ENCODE measurements at places on chromosomes 12 and 14.

DNA sequence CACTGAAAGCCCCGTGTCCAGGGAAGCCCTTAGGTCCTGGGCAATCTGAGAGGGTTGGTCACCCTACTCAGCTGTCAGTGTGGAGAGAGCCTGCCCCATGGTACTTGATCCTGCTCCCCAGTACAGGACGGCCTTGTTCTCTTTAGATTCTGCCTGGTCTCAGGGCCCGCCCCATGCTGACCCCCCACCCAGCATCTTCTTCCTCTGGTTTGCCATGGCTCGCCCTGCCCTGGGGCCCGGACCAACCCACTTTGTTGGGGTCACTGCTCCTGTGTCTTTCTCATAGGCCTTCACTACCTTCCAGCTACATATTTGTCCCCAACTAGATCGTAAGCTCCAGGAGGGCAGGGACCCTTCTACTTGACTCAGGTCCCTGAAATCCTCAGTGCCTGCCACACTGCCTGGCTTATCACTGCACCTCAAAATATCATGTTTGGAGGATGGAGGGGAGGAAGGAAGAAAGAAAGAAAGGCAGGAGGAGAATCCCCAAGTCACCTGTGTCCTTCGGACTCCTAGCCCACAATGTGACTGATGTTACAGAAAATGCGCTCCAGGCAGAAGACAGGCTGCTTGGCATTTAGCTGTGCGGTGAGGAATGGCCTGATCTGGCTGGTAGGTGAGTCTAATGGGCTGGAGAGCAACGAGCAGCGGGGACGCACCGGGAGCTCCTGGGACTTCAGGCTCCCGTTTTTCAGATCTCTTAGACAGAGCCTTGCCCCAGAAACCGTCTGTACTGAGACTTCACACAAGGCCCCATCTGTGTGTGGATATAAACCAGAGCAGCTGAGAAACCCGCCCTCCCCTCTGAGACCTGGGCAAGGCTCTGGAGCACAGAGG lies 66.1 kb downstream of the C14orf132 start:
- DNase-seq, result no peak

DNA sequence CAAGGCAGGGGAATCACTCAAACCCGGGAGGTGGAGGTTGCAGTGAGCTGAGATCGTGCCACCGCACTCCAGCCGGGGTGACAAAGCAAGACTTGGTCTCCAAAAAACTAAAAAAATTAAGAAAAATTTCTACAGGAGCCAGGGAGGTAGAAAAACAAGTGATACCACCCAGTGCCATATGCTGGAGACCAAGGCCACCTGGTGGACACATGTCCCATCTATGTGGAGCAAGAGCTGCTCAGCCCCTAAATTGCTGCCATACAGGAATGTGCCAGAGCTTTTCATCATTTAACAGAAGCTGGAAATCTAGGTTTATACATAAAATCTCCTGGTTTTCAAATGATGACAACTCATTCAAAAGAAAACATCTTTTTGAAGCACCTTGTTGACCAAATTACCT lies 61.4 kb upstream of the ELK3 start:
- DNase-seq, result peak; percentile 5

GRCh38 chr14:28247491-28247890 lies 519.1 kb upstream of the FOXG1 start:
- no peak for DNase-seq

DNA sequence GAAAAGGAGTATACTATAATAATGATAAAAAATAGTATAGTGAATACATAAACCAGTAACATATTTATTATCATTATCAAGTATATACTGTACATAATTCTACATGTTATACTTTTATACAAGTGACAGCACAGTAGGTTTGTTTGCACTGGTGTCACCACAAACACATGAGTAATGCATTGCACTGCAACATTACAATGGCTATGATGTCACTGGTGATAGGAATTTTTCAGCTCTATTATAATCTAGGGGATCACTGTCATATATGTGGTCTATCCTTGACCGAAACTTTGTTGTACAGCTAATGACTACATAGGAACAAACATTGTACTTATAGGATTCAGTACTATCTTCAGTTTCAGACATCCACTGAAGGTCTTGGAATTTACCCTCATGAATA lies 165.8 kb upstream of the SYT1 start:
- DNase-seq, result no peak

DNA sequence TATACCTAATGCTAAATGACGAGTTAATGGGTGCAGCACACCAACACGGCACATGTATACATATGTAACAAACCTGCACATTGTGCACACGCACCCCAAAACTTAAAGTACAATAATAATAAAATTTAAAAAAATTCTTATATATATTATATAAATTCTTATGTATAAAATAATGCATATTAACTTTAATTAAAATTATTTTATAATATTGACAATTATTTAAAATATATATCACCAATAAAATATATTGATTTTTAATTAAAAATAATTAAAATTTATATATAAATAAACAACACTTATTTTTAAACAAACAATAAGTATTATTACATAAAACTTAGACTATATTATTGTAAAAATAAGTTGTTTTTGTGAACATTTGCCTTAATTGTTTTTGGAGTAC lies 188.8 kb downstream of the SYT1 start:
- no peak for DNase-seq

DNA sequence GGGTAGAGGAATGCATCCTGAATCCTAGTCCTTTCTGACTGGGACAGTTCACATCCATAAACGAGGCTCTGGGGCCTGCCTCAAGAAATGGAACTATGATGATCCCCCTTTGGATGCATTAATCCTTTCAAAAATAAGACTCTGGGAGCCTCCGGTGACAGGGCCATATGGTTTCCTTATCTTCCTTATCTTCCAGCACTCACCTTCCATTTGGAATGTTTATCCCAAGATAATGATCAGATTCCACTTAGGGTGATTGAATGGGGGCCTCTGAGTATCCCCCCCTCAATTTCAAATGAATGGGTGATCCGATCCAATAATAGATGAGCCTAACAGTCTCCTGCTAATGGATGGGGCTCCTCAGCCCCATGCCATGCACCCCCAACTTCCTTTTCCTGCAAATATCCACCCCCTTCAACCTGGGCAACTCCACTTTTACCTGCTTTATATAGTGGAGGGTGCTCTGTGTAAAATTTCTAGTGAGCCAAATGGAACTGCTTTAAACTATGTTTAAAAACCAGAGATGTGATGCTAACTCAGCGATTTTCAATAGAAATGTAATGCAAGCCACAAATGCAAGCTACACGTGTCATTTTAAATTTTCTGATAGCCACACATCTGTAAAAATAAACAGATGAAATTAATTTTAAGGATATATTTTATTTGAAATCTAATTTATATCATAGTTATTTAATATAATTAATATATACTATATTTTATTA lies 157.8 kb downstream of the ZFP36L1 start:
- no peak for DNase-seq

- DNase-seq, result no peak
These were observed 627.4 kb downstream of the DIO2 start for GRCh38 chr14:79583738-79584408.

- no peak for DNase-seq
These were observed 111.1 kb upstream of the PLEKHA5 start for GRCh38 chr12:19018302-19018970.
